Activated gamma-delta T cell treated with anti-CD3 and anti-CD28 coated beads, Interleukin-2, amount 50 U/mL, for 16 hours (primary cell): ENCODE measurements at places on chromosomes 11 and 22.
A peak's percentile ranks its signal among the peaks of the same experiment; 100 is the strongest.

- DNase-seq: no peak
Measured at GRCh38 chr11:63763496-63764339, 4.9 kb downstream of the ZFTA start.

DNA sequence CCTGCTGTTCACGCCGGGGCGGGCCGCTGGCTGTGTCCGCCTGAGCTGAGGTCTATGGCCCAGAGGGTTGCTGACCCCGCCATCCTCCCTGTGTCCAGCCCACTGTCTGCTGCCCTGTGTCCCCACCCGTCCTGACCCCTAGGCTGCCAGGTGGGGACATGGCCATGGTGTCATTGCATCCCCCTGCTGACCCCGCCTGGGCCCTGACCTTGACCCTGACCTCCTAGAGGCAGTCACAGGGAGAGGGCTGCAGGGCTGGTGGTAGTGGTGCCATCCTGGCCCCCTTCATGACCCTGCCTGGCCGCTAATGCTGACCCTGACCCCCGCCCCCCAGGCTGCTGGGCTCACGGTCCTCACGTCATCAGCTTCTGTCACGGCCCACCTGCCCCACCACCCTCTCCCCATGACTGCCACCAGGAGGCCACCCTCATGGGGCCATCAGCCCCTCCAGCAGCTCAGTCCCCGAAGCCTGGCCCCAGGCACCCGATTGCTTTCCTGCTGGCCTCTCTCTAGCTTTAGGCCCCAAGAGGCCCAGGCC, 285.9 kb downstream of the BRD1 start:
- no peak for DNase-seq

DNA sequence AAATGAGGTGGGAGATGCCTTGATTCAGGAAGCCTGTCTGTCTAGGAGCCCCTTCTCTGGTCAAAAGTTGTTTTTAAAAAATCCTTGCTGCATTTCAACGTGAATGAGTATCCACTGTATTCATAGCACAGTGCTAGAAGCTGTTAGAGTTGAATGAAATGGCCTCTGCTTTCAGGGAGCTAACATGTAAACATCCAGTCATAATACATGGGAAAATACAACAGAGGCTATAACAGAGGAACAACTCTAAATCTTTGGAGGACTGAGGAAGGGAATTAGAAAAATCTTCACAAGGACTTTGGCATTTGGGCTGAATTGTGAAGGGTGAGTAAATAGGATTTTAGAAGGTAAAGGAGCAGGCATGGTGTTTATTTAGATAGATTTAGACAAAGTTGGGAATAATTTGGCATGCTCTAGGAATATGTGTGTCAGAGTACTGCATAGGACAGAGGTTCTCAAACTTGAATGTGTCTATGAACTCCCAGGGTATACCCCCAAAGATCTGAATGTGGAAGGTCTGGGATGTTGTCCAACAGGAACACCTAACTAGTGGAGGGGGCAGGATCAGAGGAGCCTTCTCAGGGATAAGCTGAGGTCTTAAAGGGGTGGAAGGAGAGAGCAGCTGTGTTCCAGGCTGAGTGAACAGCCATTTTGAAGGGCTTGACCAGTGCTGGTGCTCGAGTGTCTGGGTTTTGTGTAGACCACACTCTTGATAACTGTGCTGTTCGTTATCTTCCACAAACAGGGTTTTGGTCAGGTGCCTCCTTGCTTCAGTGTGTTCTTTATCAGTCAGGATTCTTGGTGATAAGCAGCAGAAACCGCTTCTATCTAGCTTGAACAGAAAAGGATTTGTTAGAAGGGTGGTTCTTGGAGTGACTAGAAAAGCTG, 12.7 kb downstream of the SREBF2 start:
- DNase-seq: no peak

- DNase-seq: no peak
Measured at GRCh38 chr22:41117127-41117965, 25.0 kb downstream of the EP300 start.

DNA sequence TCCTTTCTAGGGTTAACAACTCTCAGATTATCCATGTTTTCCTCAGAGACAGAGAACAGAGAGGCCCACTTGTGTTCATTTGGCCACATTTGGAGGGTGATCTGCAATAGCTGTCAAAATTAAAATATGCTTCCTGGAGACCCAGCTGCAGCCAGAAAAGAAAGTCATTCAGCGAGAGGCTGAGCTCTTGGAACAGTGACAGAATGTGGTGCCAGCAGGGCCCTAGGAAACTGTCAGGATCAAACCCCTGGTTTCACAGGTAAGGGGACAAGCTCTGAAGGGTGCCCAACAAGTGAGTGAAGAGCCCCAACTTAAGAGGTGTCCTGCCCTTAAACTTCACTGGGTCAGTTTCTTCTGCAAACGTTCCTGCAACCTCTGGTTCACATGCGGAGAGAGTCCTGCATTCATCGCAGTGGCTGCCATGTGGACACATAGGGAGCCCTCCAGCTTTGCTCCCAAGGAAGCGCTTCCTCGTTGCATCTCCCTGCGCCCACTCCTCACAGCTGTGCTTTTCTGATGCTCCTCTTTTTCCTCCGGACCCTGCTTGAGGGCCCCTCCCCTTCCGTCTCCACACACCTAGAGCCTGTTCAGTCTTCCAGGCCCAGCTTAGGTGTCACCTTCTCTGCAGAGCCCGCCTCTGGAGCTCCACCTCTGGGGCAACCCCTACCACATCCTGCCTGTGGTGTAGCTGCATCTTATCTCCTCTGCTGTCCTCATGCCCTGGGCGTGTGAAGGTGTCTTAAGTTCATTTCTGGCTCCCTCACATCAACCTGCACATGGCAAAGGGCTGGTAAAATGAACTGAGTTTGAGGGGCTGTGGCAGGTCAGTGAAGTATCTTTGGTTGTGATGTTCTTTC, 3.9 kb downstream of the UCP3 start:
- peak; percentile 75 for DNase-seq

GRCh38 chr11:78339483-78339882, 78.1 kb downstream of the GAB2 start:
- DNase-seq: no peak

DNA sequence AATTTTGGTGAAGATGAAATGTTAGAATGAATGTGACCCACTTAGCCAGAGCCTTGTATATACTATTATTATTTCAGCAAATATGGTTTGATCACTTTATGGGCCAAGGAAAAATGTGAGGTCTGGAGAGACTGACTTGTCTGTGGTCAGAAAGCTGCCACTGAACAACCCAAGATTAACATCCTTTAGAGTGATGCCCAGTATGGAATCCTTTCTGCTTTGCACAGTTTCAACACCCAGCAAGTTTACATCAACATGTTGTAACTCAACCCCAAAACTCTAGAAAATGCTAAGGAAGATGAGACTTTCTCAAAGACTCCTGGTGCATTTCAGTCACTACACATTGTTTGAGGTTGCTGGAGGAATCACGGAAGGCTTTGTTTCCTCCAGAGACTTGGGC, 107.7 kb downstream of the SNX19 start:
- no peak for DNase-seq

- DNase-seq: no peak
Measured at GRCh38 chr11:57313071-57313787, 11.5 kb downstream of the TNKS1BP1 start.
